ENCODE measurements at places on chromosomes 16 and 17.

GRCh38 chr16:31147574-31147973, 2.3 kb downstream of the PRSS36 start:
- no peak for DNase-seq

DNA sequence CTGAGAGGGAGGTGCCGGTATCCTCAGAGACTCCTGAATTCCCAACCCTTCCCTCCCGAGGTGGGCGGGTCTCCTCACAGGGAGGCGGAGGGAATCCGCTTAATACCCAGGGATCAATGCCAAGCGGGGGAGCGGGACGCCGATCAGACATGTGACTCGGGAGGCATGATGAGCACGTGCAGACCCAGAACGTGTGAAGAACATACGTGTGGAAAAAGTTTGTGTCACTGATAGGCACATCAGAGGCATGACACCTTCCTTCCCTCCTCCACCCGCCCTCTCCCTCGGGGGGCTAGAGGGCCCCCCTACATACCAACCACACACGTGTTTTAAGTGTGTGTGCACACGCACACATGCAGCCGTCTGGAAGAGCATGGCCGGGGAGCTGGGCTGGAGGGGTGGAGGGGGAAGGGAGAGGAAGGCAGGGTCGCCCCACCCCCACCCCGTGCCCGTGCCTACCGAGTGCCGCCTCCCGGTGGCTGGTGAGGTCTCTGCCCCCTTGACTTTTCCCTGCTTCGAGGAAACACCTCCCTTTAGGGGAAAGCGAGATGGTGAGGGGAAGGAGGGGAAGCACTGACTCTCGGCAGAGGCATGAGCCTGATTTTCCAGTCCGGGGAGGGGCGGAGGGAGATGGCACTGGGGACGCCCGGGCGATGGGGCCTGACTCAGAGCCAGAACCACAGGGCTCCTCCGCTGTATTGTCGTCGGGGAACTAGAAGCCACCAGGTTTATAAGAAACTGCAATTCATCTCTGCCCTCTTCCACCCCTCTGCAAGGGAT, 12.1 kb upstream of the TBX21 start:
- peak; percentile 9 for DNase-seq

- no peak for DNase-seq
Observed at GRCh38 chr16:9546438-9546786, 455.0 kb downstream of the HAPSTR1 start.

DNA sequence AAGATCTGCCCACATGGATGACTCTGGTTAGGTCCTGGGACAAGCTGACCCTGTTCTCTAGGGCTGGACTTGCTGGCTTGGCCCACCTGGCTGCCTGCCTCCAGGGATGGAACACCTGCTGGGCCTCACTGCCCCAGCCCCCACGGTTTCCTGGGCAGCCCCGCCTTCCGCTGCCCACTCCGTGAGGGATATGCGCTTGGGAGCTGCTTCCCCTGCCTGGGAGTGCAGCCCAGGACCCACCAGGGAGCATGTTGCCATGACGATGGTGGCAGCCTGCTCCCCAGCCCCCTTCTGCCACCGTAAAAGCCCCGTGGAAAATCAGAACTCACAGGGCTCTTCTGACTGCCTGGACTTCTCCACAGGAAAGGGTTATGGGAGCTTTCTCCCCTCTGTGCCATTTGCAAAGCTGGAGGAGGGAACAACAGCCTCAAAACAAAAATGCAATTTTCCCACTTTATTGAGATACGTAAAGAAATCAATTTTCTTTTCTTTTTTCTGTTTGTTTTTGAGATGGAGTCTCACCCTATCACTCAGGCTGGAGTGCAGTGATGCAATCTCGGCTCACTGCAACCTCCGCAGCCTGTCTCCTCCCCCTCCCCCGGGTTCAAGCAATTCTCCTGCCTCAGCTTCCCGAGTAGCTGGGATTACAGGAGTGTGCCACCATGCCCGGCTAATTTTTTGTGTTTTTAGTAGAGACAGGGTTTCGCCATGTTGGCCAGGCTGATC, 18.0 kb upstream of the GAS7 start:
- DNase-seq = no peak

GRCh38 chr16:27703545-27703944, 153.6 kb downstream of the KATNIP start:
- no peak for DNase-seq

DNA sequence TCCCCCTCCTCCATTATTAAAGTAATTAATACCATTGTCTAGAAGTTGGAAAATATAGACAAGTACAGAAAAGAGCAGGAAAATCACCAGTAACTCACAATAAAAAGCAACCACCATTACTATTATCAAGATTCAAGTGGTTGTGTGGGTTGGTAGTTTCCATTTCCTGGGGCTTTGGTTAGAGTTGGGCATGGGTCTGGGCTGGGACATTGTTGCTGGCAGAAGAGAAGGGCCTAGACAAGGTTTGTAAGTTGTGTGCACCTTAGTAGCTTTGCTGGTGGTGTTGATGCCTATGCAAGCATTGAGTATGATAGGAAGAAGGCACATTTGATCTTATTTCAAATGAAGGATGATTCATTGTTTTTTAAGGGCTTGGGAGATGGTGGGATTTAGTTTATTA, 25.4 kb upstream of the NFATC3 start:
- no peak for DNase-seq

GRCh38 chr16:81482329-81483063, 37.9 kb downstream of the CMIP start:
- DNase-seq = no peak

DNA sequence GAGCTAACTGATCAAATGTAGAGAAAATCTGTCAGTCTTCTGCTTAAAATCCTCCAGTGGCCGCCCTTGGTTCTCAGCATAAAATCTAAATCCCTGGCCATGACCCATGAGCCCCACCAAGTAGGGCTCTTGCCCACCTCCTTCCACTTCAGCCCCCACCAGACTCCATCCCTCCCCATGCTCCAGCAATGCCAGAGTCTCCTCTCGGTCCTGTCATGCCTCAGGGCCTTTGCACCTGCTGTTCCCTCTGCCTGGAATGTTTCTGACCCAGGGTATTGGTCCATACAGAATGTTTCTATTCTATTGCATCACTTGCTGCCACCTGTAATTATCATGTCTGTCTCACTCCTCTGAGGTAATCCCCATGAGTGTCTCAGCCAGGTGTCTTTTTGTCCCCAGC, 22.4 kb downstream of the FA2H start:
- DNase-seq = no peak

GRCh38 chr16:82999711-83000110, 372.9 kb downstream of the CDH13 start:
- DNase-seq = no peak

DNA sequence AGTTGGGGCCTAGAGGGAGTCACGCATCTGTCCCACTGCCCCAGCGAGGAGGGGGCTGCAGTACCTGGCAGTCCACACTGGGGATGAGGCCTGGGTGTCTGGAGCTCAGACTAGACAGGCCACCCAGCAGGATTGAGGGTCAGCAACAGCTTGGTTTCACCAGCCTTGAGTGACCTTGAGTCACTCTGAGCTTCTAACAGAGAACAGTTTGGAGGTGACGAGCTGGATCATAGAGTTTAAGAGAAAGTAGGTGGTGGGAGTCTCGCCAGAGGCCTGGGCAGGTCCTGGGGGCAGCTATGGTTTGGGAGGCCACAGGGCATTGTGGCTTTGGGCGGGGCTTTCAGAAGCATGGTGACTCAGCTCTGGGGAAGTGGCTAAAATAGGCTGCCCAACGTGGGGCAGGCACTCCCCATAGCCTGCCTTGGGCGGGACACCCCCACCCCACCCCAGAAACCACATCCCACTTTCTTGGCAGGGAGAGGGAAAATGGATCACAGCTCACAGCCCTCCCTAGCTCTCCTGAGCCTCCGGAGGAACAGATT, 20.5 kb downstream of the CDC42EP4 start:
- DNase-seq = no peak

DNA sequence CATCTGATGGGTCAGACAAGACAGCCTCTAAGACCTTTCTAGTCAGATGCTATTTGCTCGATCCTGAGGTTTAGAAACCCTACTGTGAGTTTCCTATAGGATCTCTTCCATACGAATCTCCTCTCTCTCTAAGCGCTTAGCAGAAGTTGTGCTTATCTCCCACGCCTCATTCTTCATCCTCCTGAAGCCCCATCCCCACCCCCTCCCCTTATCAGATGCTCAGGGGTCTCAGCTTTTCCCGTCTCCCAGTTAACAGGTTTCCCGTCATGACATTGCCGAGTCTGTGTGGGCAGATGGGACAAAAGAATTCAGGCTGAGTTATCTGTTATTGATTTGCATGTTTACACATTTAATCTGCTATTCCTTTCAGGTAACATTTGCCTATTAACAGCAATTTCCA, 99.0 kb upstream of the PIRT start:
- no peak for DNase-seq

- DNase-seq = no peak
Observed at GRCh38 chr16:17271687-17272086, 199.1 kb downstream of the XYLT1 start.

DNA sequence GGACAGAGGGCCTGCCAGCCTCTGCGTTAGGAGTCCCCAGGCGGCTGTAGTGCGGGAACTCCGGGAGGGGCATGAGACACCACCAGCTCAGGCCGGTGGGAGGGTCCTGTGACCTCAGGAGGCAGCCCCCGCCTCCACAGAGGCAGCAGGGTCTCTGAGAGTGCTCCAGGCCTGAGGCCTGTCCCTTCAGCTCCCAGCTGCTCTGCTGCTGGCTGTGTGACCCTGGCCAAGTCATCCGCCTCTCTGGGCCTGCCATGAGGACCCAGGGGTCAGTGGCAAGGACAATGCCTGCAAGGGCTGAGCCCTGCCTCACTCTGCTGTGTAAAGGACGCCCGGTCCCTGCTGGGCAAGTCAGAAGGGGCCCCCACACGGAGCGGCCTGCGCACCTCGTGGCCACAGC, 27.1 kb upstream of the ZFPM1 start:
- DNase-seq = no peak

- DNase-seq = no peak
Observed at GRCh38 chr17:78049609-78050008, 78.9 kb downstream of the TMC6 start.

DNA sequence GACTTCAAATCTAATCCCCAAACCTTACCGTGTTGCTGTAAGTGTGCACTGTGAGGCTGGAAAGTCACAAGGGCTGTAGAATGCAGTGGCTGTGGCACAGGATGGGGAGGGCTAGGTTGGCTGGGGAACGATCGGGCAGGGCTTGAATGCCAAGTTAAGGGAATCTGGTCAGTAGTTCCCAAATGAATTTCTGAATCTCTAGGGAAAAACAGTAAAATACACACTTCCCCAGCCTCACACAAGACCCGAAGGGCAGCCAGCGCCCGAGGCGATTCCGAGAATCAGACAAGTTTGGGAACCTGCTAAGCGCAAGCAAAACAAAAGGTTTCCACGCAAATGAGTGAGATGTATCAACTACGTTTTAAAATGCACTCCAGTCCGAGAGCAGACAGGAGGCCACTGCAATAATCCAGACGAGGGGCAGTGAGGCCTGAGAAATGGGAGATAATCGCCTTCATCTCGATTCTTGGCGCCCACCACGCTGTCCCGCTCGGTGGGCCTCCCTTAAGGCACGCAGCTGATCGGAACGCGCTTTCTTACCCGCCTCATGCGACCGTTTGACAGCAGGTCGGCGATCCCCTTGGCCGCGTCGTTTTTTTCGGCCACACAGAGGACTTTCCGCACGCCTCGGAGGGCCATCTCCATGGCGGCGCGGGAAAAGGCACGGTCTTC, 599 bp downstream of the TOP3A start:
- DNase-seq = no peak

- no peak for DNase-seq
Observed at GRCh38 chr17:47238321-47239010, 15.2 kb upstream of the ITGB3 start.

DNA sequence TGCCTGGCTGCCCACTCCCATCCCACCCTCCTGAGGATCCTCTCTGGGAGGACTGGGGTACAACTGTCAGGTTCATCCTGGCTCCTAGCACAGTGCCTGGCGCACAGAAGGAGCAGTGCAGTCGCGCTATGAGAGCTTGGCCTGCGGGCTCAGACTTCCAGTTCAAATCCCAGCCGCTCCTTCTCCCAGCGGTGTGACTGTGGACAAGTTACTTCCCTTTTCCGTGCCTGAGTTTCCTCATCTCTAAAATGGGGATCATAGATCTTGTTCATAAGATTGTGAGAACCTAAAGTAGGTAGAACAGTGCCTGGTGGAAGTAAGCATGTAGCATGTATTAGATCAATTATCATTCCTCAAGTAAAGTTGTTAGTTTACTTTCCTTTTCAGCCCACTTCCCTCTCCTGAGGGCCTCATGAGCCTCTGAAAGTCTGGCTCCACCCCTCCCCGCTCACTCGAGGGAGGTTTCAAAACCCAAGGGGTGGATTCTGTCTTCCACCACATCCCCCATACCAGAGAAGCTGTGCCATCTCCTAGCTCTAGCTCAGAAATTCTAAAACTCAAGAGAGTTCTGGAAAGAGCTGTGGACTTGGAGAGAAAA, 19.9 kb upstream of the COL1A1 start:
- DNase-seq = no peak

- DNase-seq = no peak
Observed at GRCh38 chr17:67212231-67212630, 32.8 kb downstream of the HELZ start.

GRCh38 chr17:62840871-62841270, 32.8 kb upstream of the MARCHF10 start:
- no peak for DNase-seq

DNA sequence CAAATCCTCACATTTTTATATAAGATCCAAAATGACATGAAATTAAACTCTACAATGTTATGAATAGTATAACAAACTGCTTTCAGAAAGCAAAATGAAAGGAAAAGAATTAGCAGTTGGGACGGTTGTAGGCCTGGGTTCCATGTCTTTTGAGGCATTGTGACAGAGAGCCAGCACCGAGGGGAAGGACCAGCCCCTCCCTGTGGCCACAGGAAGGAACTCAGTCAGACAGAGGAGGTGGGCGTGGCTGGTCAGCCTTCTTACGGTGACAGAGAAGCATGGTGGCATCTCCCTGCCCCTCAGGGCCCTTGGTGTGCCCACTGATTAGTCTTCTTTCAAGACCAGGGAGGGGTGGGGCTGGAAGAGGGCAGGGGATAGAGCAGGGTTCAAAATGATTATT, 5.7 kb downstream of the ZNF319 start:
- DNase-seq = no peak

- no peak for DNase-seq
Observed at GRCh38 chr17:49588312-49588711, 12.6 kb downstream of the NXPH3 start.

DNA sequence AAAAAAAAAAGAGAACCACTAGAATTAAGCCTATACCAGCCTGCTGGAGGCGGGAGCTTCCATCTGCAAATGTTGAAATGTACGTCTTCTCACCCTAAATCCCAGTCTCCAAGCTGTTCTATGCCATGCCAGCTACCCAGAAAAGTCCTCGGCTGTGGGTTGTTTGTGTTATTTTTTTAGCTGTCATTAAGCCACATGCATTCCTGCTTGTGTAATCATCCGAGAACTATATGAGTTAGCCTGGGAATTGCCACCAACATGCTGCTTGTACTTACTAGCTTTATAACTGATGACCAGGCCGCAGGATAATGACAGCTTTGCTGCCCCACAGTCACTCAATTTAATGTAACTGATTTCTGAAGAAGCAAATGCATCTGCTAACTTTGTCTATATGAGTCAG, 313.9 kb upstream of the SALL1 start:
- no peak for DNase-seq

Measured in effector CD8-positive, alpha-beta T cell (primary cell).